M059J (cell line): ENCODE measurements at places on chromosomes 2 and 18. TPM values are rescaled to one million over a fixed set of nuclear protein-coding genes. Genes with fewer than 3 reads are reported as not detected.

LRRC30 gene
- not detected in 2 replicates for total RNA-seq

PROKR1 gene
- 0.17 TPM in 1 of 2 replicates, not detected in the other for total RNA-seq

CHST9 gene
- not detected in 2 replicates for total RNA-seq

C2orf80 gene
- total RNA-seq: not detected in 2 replicates

CMPK2 gene
- 107 and 134 TPM in 2 replicates for total RNA-seq

IL37 gene
- 0.30 TPM in 1 of 2 replicates, not detected in the other for total RNA-seq

PKDCC gene
- 4.1 and 5.4 TPM in 2 replicates for total RNA-seq

NETO1 gene
- total RNA-seq: 0.22 TPM in 1 of 2 replicates, not detected in the other

LYPD6B gene
- total RNA-seq: 27.0 and 28.8 TPM in 2 replicates

DUSP19 gene
- 0.98 and 2.4 TPM in 2 replicates for total RNA-seq

UPP2 gene
- not detected in 2 replicates for total RNA-seq

USP14 gene
- 9.9 and 42.3 TPM in 2 replicates for total RNA-seq
